Hematopoietic multipotent progenitor cell treated with erythropoietin and hydrocortisone succinate and interleukin-3 and kit ligand, for 15 days (in vitro differentiated cells): ENCODE measurements at places on chromosomes 2 and 18.
A peak's percentile ranks its signal among the peaks of the same experiment; 100 is the strongest.

DNA sequence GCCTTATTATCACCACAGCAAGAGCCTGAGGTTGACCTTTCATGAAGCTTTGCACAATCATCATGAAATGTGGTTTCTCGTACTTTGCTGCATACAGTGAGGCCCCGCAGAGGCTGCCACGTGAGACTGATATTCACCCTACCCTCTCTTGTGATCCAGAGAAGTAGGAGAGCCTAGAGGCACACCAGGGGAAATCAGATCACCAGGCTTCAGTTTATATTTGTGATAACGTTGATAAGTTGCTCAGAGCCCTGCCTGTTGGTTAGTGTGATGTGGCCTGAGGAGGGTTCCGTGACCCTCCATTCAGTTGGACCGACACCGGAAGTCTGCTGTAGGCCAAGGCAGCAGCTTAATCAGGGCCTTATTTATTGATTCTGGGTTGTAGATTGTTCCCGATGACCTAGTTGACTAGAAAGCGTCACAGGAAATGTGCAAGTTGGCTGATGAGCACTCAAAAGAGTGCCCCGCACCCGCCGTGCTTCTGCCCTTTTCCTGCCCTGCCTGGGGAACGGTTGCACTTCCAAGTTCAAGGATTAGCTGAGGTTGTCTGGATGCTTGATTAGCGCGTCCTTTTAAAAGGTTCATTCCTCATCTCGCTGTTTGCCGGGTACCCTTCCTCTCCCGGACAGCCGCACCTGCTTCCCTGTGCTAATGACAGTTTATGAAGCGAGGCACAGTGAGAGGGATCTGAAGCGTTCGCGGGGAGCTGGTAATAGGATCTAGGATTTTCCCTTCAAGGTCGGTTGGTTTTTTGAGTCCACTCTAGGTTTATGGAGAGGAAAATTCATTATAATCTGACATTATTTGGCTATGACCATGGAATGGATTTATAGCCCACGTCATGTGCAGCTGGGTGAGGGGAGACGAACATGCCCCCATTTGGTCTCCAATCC lies 146.4 kb downstream of the SH3RF3 start:
- no peak for DNase-seq

- DNase-seq = peak; percentile 61
These were observed 910 bp downstream of the SRSF7 start for GRCh38 chr2:38750011-38750890.

DNA sequence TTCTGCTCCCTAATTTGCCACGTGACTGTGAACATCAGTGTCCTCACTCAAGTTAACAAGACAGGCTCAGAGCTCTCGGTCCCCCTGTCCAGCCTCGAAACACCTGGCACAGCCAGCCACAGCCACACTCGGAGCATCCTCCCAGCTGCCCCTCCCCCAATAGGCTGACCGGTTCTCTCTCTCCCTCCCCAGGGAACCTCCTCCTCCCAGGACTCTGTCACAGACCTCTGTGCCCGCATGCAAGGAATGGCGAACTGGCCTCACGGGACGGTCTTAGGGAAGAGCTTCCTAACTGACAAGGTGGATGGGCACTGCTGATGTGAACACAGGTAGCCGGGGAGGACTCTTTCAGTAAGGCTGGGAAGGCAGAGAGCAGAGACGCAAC lies 18.8 kb downstream of the CYP26B1 start:
- DNase-seq = no peak

DNA sequence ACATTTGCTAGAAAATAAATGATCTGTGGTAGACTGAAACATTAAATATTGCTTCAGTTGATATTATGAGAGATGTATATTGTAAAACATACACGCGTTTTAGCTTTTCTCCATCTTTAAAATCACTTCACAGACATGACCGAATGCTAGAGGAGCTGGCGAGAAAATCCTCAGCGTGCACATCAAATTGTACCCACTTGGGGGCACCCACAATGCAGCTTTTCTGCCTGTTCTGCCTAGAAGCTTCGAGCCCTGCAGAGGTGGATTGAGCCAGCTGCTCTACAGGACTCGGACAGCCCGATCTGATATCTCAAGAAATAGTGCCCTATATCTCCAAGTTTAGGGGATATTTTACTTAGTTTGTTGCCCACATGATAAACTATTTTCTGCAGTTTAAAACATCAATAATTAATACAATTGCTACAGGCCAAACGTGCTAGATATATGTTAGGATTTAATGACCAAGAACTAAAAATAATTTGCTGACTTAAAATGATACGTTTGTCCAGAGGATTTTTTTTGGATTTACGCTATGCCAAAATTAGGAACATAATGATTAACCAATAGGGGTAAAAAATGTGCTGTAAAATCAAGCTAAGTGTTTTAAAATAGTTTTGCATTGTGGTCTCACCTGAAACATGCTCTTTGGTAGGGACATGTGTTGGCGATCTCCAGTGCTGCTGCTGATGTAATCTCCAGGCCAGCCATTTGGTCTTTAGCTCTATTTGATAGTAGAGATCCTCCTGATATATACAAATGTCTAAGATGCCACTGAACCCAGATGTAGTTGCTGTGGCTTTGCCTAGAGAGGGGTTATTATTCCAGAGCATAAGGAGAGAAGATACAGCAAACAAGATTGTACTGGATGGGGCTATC lies 22.3 kb upstream of the ATP5MC3 start:
- DNase-seq = peak; percentile 10

- DNase-seq = no peak
These were observed 64.0 kb upstream of the DNMT3A start for GRCh38 chr2:25405611-25406295.

- no peak for DNase-seq
These were observed 401.8 kb downstream of the GALR1 start for GRCh38 chr18:77651441-77651840.

GRCh38 chr2:236769981-236770671 lies 200.5 kb downstream of the ACKR3 start:
- no peak for DNase-seq

- no peak for DNase-seq
These were observed 251.8 kb downstream of the LPIN1 start for GRCh38 chr2:11998218-11998617.

DNA sequence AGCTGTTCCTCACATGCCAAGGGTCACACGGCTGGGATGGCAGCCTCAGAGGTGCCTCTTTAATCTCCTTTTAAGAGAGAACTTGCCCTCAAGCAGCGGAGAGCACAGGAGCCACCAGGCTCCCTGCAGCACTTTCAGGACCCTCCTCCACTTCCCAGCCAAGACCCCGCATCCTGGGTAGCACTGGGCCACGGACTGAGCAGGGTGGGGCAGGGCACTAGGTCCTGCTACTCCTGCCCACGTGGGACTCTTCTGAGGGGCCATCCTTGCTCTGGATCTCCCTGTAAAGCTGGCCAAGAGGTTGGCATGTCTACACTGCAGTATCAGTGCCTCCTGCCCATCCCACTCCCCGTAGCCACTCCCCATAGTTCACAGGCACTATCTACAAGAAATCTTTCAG lies 175.3 kb upstream of the GLI2 start:
- DNase-seq = no peak

GRCh38 chr2:119702203-119702917 lies 23.4 kb downstream of the TMEM177 start:
- DNase-seq = no peak

DNA sequence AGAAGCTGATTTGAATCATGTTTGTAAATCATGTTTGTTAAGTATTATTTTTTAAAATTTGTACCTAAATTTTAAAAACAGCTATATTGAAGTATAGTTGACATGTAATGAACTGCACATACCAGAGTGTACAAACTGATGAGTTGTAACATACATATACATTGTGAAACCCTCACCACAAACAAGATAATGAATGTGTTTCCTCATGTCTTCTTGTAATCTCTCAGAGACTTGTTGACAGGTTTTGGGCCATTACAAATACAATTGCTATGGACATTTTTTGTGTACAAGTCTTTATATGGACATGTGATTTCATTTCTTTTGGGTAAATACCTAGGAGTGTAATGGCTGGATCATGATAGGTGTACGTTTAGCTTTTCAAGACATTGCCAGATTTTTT lies 21.5 kb downstream of the WDR43 start:
- DNase-seq = no peak

DNA sequence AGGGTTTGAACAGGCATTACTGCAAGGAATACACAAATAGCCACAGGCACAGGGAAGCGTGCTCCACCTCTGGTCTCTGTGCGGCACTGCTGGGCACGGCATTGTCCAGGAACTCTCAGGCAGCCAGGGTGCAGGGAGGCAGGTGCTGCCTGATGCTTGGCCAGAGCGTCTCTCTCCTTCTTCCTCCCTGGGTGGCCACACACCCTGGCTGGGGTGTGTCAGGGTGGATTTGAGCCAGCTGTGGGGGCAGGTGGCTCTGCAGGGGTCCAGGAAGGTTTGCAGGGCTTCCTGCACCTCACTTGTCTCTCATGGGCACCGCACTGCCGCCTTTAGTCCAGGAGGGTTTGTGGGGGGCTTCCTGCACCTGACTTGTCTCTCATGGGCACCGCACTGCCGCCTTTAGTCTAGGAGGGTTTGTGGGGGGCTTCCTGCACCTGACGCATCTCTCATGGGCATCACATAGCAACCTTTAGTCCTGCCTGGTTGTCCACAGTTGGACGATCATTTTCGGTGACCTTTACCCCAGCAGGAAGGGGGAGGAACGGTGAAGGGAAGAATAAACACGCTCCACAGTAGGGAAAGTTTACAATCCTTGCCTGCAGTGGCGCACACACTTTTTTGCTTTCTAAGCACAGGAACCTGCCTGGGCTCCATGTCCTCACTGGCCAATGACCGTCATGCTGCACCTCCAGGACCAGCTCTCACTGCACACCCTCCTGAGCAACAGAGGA lies 332.9 kb downstream of the EIPR1 start:
- DNase-seq = no peak

- DNase-seq = no peak
These were observed 53.8 kb downstream of the HDLBP start for GRCh38 chr2:241261628-241262027.

DNA sequence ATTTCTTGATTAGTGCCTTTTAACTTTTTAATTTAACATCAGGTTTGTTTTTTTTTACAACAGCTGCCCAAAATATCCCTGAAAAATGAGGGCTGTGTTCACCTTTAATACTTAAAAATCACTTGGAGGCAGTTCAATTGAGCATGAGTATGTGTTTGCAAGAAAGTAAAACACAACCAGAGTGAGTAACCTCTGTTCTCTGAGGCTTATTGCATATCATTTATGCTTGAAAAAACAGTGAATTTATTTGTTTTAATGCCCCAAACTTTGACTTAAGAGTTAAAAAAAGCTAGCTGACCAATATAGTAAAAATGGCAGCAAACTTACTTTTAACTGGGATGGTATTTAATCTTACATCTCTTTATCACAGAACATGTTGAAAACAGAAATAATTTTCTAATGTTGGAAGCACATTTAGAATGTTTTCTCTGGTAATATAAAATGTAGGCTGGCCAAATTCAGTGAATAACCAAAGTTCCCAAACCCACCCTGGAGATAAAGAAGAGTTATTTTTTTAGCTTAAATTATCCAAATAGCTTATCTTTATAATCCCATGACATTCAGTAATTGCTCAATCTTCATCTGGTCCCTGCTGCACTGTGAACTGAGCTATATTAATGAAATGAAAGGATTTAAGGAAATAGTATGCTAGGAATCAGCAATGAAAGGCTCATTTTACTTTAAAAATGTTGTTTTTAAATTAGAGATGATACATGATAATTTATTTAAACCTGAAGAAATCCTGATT lies 24.8 kb upstream of the EFEMP1 start:
- no peak for DNase-seq

- no peak for DNase-seq
These were observed 914.3 kb downstream of the DCC start for GRCh38 chr18:53254265-53254664.

- DNase-seq = peak; percentile 66
These were observed 71.7 kb downstream of the NCAPH start for GRCh38 chr2:96407041-96407918.

- no peak for DNase-seq
These were observed 10.2 kb downstream of the PREPL start for GRCh38 chr2:44351088-44351487.

DNA sequence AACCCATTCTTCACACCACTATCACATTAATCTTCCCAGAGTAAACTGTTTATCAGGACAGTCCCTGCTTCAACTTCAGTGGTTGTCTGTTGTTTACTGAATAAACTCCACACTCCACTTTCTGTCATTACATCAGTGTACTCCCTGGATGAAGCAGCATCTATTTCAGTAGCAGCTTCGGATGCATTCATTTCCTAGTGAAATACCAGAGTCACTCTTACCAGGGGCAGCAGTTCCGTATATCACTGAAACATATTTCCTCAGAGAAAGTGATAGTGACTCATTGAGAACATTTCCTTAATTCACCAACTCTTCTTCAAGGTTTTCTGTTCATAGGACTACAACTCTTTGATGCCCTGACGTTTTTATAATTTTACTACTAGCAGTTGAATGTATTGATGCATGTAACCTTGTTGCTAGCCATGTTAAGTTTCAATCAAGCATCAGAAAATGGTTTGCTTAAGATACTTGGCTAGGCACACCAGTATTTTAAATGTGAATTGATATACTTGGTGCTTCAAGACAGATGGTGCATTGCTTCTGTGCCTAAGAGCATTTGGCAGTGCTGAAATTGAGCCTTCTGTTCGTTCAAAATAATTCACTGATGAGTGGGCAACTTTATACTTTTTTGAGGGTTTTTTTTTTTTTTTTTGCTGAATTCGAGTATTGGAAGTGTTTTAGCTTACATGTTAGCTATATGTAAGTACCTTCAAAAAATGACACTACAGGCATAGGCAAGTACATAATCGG lies 92.3 kb downstream of the UBE2E3 start:
- DNase-seq = no peak

- DNase-seq = no peak
These were observed 40.9 kb downstream of the TCF4 start for GRCh38 chr18:55546851-55547704.

DNA sequence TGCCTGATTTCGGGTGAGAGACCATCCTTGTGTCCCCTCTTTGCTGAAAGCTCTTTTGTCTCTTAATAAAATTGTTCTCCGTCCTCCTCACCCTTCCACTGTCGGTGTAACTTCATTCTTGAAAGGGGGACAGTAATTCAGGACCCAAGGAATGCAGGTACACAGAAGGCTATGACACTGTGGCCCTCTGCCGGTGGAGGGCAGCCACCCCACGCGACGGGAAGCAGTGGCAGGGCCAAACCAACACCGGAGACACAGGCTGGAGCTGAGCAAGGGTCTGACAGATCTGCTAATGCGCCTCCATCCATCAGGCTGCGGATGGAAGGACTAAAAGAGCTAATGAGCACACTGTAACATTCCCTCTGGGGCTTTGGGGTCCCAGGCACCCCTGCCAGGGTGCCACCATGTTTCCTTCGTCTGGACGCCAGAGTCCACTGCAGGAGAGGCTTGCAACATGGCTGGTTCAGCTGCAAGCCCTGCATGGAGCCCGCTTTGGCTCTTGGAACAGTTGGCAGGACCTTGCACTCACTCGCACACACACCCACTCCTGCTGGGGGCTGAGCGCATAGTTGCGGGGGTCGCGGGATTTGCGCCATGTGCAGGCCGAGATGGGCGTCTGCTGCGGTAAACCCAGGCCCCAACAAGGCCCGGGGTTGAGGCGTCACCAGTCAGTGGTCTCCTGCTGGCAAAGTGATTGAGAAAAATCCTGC lies 544.1 kb upstream of the CDH7 start:
- no peak for DNase-seq

- DNase-seq = no peak
These were observed 1.7 kb upstream of the ITM2C start for GRCh38 chr2:230863031-230863430.
